ENCODE measurements at places on chromosomes 16 and 17.

DNA sequence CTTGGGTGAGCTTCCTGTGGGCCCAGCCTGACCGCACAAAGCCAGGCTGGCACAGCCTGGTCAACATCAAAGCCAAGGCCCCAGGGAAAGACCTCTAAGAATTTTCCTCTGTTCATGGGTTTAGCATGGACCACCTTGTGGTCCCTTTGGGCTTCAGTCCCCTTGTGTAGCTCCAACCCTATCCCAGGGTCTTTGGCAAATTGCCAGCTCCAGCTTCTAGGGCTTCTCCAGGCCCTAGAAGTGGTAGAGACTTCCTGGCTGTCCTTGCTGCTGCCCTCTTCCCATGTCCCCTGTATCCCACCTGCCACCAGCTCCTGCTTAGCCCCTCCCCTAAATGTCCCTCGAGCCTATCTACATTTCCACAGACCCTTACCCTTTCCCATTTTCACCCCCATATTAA, 9.7 kb upstream of the ITGA3 start:
- DNase-seq, result no peak

DNA sequence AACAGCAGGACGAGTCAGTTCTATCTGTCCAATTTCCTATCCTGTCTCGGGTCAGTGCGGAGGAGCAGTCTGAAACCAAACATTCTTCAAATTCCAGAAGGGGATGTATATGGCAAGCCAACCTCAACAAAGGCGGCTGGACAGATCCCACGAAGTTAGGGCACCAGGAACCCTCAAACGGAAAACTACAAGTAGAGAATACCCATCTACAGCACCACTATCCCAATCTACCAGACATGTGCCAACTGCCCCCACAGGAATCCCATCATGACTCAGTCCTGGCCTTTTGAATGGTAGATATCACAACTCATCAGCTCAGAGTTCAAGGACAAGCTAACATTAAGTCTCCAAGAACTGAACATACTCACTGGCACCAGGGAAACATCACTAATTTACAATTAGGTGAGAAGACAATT, 2.3 kb downstream of the NAT9 start:
- no peak for DNase-seq

DNA sequence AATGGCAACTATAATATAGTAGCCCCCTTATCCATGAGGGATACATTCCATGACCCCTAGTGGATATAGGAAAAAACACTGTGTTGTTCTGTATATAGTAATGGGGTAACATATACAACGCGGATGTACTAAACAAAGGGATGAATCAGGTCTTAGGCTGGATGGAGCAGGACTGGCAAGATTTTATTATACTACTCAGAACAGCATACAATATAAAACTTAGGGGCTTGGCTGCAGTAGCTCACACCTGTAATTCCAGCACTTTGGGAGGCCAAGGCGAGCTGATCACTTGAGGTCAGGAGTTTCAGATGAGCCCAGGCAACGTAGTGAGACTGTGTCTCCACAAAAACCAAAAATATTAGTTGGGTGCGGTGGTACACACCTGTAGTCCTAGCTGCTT, 26.8 kb downstream of the VMP1 start:
- no peak for DNase-seq

DNA sequence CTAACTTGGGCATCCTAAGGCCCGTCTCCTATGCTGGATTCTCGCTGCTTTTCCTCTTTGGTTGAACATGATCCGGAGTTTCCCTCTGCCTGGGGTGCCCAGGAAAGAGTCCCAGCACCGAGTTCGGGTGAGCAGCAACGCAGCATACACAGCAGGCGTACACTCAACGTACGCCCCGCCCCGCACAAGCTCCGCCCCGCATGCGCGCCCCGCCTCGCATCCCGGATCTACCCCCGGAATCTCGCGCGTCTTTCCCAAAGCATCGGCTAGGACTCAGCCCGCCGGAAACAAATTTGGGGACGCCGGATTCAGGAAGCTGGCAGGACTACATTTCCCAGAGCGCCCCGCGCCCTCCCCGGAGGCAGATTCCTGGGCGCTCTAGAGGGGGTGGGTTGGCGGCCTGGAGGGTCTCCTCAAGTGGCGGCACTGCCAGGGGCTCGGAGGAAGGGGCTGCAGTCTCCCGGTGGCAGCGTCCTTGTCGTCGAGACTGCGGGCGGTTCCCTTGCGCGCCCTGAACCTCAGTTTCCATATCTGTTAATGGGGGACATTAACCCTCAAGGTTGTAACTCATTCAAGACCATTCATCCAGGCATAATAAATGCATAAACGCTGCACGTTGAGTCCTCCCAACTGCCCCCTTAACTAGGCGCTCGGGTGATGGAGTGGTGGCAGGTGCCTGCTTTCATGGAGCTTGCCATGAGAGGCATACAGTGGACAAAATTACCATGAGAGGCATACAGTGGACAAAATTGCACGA, 1.8 kb upstream of the ZNF500 start:
- DNase-seq, result peak; percentile 94

DNA sequence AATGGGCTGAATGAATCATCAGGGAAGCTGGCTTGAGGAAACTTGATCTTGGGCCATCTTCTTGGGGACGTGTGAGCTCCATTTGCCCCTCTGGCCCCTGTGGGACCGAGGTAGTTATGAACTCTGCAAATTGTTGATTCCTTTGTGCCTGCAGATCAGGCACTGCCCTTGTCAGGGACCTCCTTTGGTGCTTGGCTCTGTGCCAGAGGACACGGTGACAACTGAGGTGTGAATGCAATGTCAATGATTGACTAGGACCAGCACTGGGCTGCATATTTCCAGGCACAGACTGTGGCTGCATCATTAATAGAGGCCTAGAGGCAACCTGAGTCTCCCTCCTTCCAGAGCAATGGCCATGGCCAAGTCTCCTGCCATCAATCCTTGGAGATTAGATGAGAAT, 23.8 kb downstream of the PDILT start:
- no peak for DNase-seq

DNA sequence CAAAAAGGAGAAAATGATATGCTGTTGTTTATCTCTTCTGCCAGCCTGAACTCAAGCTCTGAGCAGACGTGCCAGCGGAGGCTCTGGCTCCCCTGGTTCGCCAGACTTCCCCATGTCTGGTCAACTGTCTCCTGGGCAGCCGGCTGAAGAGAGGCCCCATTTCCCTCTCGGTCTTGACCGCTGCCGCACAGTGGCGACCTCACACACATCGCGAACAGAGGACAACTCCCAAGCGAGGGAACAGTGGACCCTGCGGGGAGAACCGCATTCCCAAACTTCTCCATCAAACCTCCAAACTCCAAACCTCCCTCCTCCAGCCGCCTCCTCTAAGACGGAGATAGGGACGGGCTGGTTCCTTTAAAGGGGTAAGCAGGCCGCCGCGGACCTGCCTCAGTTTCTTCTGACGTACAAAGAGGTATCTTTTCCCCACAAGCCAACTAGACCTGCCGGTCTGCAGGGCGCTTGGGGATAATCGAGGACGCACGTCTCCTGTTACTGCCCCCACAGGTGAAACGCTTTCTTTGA, 24.9 kb upstream of the RFFL start:
- DNase-seq, result no peak

DNA sequence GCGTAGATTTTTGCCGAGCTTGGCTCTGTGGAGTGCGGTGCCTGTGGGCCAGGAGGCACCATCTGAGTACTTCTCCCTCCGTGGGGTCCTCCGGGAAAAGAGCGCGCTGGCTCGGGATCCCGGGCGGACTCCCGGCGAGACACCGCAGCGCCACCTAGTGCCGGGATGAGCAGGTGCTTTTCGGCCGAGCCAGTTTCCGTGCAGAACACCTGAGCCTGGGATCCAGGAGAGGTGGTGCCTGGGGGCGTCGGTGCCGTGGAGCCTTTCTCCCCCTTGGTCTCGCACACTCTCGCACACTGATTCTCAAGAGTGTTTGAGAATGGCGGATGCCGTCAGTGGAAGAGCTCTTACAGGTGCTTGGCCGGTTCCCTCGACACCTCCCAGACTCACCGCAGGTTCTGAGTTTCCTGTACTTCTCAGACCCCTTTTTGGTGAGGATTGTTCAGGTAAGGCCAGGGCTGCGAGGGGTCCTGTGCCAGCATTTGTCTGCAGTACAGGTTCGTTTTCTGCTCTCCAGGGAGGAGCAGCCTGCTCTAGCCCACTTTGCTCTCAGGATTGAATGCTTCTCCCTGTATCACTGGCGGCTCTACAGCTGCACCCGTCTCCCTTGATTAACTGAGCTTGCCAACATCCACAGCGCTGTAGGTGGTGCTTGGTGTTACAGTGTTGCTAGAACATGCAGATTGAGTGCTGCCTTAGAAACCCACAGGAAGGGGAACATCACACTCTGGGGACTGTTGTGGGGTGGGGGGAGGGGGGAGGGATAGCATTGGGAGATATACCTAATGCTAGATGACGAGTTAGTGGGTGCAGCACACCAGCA, 23.3 kb downstream of the TBCD start:
- DNase-seq, result peak; percentile 93
